Stimulated activated CD8-positive, alpha-beta memory T cell treated with anti-CD3 and anti-CD28 coated beads, Interleukin-2, amount 100 ng/mL, for 1 hour (primary cell): ENCODE measurements at places on chromosomes 1 and 21.

DNA sequence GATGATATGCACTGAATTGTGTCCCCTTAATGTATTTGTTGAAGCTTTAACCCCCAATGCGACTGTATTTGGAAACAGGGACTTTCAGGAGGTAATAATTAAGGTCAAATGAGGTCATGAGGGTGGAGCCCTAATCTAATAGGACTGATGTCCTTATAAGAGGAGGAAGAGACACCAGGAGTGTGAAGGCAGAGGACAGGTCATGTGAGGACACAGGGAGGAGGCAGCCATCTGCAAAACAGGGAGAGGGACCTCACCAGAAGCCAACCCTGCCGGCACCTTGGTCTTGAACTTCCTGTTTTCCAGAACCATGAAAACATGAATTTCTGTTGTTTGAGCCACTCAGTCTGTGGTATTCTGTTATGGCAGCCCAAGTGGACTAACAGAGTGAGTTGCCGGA, 15.3 kb downstream of the SYF2 start:
- DNase-seq, result no peak

DNA sequence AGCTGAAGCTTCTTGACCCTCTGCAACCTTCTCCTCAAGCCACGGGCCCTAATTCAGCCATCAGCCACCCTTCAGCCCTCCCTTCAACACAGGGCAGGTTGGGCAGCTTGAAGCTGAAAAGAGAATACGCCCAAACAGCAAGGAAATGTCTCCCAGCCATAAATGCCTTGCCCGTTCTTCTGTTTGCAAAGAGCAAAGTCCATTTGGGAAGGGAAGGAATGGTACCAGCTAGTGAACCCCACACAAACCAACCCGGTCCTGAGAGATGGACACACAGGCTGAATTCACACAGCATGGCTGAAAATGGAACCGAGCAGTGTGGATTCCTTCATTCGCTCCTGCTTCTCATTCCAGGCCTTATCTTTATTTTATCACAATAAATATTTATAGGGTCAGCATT, 11.5 kb downstream of the PLEKHA6 start:
- DNase-seq, result no peak

GRCh38 chr21:16840538-16840937, 672.3 kb upstream of the CXADR start:
- DNase-seq, result no peak

- peak; percentile 72 for DNase-seq
These were observed at the start of gene NPL for GRCh38 chr1:182789138-182790076. Gene NPL (plus strand): TSS chr1:182789773. CDS start chr1:182794372, 4,599 bp downstream.

DNA sequence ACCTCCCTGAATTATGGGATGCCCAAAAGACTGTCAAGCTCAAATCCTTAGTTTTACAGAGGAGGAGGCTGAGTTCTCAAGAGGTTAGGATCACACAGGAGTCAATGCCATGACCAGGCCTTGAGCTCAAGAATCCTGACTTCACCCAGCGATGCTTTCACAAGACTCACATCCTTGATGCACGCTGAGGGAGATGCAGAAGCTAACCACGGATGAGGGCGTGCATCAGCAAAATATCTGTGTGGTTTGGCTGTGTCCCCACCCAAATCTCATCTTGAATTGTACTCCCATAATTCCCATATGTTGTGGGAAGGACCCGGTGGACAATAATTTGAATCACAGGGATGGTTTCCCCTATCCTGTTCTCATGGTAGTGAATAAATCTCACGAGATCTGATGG, 133.2 kb downstream of the KCNJ6 start:
- DNase-seq, result no peak

- DNase-seq, result no peak
These were observed 5.1 kb downstream of the ZNF496 start for GRCh38 chr1:247326411-247327130.

GRCh38 chr21:14010729-14011128, 200.0 kb downstream of the LIPI start:
- DNase-seq, result no peak

- peak; percentile 4 for DNase-seq
These were observed 177.3 kb downstream of the CAMTA1 start for GRCh38 chr1:6962478-6962995.

- DNase-seq, result no peak
These were observed 508.8 kb downstream of the PLPP3 start for GRCh38 chr1:56070601-56071000.

DNA sequence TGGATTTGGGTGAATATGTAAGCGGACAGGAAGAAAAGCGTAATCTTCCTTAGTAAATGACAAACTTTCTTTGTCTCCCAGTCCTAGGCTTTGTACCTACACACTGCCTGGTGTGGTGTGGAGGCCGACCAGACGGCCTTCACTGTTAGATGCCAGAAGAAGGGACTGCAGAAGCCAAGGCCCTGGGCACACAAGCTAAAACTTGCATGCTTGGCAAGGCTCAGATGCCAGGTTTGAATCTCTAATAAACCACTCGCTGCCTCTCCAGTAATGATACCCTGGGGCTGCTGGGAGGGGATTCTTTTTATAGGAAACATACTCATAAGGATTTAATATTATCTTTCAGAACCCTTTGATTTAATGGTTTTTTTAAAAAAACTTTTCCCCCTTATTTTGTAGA, 263.8 kb downstream of the PTPRC start:
- no peak for DNase-seq

- DNase-seq, result no peak
These were observed 11.4 kb downstream of the VAV3 start for GRCh38 chr1:107953556-107953955.

- no peak for DNase-seq
These were observed 27.8 kb downstream of the UCK2 start for GRCh38 chr1:165855010-165855838.

- DNase-seq, result no peak
These were observed 235.2 kb downstream of the KCNT2 start for GRCh38 chr1:196372896-196373536.

GRCh38 chr1:235006816-235007215, 121.8 kb downstream of the TOMM20 start:
- DNase-seq, result no peak

GRCh38 chr1:236951672-236952071, 52.6 kb downstream of the MT1HL1 start:
- DNase-seq, result no peak

GRCh38 chr1:2180297-2181245, 14.0 kb downstream of the FAAP20 start:
- DNase-seq, result no peak

DNA sequence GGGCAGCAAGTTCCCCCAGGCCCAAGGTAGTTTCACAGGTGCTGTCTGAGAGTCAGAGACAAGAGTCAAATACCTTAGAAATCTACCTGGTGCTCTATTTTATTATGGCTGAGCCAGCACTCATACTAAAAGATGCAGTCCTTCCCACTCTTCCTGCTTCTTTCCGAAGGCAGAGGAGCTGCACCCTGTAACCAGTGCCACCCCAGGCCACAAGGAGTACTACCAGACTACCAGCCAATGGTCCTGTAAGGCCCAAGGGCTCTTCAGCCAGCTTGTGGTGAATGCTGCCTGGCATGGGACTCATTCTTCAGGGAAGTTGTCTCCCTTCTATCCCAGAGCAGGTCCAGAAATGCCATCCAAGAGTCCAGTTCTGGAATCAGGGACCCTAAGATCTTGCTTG, 203.8 kb upstream of the DUSP10 start:
- DNase-seq, result no peak

GRCh38 chr1:156814571-156815260, 1.9 kb downstream of the SH2D2A start:
- DNase-seq, result no peak

DNA sequence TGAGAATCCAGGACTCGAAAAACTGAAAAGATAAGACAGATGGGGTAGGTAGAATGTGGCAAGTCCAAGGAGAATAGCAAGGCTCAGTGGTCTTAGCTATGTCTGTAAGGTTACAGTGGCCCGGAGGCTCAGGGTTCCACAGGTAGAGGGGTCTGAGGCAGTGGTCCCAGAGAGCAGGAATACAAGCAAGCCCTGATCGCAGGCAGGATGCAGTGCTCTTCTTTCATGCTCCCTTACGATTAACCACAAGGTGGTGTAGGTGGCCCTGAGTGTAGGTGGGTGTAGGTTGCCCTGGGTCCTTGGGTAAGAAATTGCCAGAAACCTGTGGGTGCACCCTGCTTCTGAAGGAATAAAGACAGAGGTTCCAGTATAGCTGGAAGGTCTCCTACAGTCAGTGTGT, 99.1 kb upstream of the RAB3GAP2 start:
- no peak for DNase-seq

- DNase-seq, result no peak
These were observed 1.0 kb downstream of the EGLN1 start for GRCh38 chr1:231420959-231421545.

DNA sequence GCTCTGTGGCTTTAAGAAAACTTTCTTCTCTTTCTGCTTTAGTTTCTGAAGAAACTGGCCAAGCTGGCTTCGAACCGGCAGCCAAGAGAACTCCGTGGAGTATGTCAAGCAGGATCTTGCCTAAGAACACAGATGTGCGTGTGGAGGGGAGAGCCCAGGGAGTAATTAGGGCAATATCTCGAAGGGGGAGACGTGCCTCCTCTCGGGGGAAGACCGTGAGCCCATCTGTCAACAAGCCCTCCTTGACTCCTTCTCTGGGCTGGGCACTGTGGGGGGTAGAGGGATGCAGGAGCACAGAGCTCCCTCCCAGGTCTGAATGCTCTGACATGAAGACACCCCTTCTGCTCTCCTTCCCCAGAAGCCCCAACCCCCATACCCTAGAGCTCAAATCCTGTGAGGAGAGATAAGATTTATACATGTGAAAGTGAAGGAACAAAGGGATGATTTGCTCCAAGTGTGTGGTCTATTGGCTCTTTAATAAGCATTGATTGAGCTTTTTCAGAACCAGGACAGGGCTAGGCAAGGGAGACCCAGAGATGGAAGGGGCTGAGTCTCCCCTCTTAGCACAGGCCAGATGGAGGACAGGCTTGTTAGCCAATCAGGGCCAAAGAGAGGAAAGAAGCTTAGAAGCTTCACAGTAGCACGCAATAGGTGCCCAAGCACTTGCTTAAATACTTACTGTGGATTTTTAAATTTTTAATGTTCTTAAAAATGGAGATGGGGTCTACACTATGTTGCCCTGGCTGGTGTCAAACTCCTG, 37.5 kb downstream of the EDN2 start:
- DNase-seq, result no peak

DNA sequence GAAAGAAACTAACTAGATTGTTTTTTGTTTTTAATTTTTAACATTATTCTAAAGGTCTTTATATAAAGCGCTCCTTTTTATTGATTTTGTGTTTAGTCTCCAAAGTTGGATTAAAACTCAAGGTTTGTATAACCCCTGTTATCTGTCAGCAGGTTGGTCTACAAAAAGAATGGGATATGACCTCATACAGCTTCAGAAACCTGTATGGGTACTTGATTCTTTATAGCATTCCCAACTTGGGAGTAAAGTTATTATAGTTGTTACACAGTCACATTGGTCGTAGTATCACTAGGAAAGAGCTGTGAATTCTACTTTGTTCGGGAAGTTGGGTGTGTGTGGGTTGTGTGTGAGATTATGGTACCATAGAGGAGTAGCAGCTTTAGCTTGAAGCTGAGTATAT, 52.4 kb downstream of the ZMYM4 start:
- DNase-seq, result no peak

DNA sequence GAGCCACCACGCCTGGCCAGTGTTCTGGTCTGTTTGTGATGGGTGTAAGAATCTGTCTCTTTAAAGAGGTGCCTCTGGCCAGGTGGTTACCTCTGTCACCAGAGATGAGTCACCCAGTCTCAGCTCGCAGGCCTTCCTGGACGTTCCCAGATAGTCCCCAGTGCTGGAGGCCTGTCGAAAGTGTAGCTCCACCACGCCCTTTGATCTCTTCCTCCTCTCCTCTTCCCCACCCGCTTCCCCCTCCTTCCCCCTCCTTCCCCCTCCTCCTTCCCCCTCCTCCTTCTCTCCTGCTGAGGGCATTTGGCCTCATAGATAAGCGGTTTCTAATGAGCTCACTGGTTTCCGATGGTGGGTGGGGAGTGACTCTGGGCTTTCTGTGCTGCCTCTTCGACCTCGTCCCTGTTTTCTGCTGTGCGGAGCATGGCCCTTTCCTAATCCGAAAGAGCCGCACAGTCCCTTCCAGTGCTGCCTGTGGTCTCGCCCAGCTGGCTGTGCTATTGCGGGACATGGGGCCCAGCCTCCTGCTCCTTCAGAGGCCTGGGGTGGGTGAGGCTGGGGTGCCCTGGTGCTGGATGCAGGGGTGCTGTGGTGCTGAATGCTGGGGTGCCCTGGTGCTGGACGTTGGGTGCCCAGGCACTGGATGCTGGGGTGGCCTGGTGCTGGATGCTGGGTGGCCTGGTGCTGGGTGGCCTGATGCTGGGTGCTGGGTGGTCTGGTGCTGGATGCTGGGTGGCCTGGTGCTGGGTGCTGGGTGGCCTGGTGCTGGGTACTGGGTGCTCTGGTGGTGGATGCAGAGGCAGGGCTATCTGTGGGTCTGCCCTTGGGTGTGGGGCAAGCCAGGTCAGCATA, 19.2 kb downstream of the AGPAT3 start:
- DNase-seq, result no peak

DNA sequence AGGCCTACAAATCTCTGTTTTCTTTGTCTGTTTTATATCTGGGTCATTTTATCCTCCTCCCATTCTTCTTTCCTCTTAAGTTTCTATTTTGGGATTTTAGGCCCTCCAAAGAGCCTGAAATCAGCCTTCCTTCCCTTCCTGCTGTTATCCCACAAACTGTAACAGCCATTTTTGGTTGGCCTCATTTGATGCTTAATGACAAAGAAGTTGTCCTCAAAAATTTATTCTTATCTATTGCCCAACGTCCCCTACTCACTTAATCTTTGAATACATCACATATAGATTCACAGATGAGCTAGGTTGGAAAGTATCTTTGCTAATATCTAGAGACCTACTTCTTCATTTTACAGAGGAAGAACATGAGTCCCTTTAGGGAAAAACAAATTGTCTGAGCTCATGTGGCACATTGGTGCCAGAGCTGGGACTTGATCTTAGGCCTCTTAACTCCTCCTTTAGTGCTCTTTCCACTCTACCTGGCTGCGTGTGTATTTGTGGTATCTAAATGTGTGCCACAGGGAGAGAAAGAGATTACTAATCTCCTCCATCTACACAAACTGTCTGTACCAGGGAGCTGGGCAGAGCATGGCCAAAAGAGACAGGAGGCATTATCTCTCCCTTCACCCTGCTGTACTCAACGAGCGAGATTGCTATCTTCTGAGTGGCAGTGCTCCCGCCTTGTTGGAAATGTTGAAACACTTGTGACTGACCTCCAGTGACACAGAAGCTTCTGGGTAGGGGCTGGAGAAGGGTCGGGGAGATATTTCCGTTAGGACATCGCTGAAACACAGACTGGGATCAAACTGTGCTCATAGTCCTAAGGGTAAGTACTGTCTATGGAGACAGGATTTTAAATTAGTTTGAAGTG, 30.1 kb downstream of the RHEX start:
- DNase-seq, result no peak

- DNase-seq, result no peak
These were observed 29.2 kb downstream of the IGSF5 start for GRCh38 chr21:39774227-39774626.

DNA sequence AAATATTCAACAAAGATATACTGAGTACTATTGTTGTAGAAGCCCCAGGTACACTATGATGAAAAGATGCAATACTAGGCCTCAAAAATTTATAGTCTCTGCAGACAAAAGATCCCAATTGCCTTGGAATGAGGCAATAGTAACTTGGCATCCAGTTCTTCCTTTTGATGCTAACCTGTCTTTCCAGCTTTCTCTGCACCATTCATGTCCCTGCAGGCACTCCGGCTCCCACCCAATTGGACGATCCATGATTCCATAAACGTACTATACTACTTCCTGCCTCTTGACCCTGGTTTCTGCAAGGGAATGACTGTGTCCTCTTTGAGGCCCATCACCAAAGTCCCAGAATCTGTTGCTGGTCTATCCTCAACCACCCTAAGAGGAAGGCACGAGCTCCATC, 8.0 kb upstream of the TAGLN2 start:
- DNase-seq, result no peak
